Glutamatergic neuron (in vitro differentiated cells): ENCODE measurements at places on chromosomes 16 and 17. TPM values are rescaled to one million over a fixed set of nuclear protein-coding genes. Genes with fewer than 3 reads are reported as not detected.

- no peak overlapping the region for H3K4me3 ChIP-seq
- H3K36me3 ChIP-seq: no peaks in the 10 kb centered on the region
- H3K4me1 ChIP-seq: peaks cover 2% of the 10 kb centered on the region
- no peak overlapping the region for H3K27ac ChIP-seq
- peaks cover 2% of the 10 kb centered on the region for H3K27me3 ChIP-seq
- no peak for DNase-seq
Observed at GRCh38 chr17:10812674-10813073, 8.8 kb upstream of the TMEM238L start.

DNA sequence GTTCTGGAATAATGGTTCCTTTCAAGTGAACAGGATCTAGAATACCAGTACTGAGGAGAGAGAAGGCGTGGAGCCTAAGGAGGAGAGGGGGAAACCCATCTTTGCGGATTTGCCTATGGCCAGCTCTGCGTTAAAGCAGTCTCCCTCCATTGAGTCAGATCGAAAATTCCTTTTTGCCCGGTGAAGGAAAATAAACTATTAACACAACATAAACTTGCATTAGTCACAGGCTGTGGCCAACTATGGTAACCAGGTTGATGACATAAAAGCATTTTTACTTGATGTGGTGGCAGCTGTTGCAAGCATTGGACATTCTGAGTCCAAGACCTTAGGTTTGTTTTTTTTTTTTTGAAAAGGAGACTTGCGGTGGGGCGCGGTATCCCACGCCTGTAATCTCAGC is 8.9 kb downstream of the LDAF1 start:
- DNase-seq: no peak
- peaks cover 9% of the 10 kb centered on the region for H3K36me3 ChIP-seq
- H3K4me3 ChIP-seq: no peak overlapping the region
- H3K27ac ChIP-seq: no peak overlapping the region
- H3K27me3 ChIP-seq: no peaks in the 10 kb centered on the region

- H3K27me3 ChIP-seq: peaks cover 23% of the 10 kb centered on the region
- peaks cover 60% of the 10 kb centered on the region for H3K4me1 ChIP-seq
- H3K36me3 ChIP-seq: no peaks in the 10 kb centered on the region
- no peak overlapping the region for H3K4me3 ChIP-seq
Observed at GRCh38 chr16:11156401-11156800, 99.6 kb downstream of the SOCS1 start.

DNA sequence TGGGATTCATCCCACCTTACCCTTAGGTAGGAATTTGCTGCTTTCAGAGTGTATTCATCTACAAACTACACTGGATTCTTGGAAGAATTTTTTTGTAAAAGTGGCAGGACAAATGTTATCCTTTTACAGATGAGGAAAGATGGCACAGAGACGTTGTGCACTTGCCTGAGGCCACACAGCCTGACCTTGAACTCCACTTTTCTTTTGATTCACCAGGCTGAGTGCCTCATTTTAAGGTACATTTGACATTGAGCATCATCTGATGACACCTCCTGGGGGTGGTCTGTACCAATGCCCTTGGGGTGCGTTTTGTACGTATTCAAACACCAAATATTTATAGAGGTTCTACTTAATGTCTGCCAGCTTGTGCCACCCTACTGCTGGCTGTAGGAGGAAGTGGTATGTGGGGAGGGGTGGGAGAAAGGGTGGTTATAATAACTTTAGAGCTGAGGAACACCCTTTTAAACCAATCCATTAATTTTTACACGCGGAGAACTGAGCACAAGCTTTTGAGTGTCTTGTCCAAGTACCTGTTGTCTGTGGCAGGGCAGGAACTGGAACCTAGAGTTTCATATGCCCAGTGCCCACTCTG is 29.1 kb downstream of the HS3ST3B1 start:
- H3K36me3 ChIP-seq: no peaks in the 10 kb centered on the region

Gene CLEC18B
- 1.6 TPM for total RNA-seq

Gene OSGIN1
- not detected for total RNA-seq

Gene ANKFN1
- total RNA-seq: 0.96 TPM
